ENCODE measurements at places on chromosomes 2 and 18.

- no peak for DNase-seq
Observed at GRCh38 chr2:126586317-126586716, 69.6 kb upstream of the GYPC start.

DNA sequence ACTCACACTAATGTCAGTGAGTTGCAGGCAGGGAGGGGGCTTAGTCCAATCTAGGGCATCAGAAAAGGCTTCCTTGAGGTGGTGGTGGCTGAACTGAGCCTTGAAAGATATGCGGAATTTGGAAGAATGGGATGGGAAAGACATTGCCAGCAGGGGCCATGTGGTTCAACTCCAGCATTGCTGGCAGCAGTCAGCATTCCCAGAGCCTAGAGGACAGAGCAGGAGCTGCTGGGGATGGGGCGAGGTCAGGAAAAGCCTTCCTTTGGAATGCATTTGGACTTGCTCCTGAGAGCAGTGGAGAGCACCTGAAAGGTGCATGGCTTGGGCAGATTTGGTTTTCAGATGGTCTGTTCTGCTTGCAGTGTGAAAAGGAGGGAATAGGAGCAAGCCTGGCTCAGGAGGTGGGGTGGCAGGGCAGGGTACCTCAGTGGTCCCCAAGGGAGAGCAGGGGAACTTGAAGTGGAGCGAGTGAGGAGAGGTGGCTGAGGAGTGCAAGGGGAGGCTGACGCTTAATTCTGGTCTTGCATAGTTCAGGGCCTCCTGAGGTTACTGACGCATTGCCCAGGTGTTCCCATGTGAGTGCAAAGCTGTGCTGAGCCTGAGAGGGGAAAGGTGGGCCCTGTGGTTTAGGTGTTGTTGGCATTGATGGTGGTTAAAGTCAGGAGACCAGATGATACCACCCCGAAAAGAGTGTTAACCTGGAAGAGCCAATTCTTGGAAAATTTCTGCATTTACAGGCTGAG is 112.1 kb upstream of the MGAT5 start:
- no peak for DNase-seq

GRCh38 chr2:176789751-176790150 is 422.8 kb upstream of the HNRNPA3 start:
- DNase-seq = no peak

DNA sequence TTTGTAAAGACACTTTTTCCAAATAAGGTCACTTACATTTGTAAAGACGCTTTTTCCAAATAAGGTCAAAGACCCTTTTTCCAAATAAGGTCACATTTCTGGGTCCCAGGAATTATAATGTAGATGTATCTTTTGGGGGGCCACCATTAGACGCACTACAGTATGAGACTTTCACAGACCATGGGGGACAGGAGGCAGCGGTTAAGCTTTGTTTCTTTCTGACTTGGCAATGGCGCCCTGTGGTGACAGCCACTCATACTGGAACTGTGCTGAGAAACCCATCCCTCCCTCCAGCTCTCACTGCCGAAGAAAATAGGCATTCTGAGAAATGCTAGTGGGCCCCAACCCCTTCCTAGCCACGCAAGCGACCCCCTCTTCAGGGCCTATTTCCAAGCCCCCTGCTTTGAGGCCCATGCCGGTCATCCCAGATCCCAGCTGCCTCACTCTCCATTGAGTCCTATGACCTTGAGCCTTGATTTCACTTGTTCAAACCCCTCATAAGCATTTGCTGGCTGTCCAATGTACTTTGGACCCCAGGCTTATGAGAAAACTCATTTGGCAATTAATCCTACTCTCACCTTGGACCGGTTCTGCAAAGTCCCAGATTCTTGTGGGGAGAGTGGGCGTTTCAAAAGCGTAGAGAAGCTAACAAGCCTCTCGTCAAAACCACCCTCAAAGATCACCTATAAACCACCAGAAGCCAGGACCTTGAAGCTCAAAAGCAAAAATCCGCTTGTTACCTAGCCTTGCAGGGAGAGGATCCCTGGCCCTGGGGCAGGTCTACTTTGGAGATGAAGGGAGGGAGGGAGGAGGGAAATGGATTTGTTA is 11.3 kb upstream of the SPATA3 start:
- DNase-seq = no peak

DNA sequence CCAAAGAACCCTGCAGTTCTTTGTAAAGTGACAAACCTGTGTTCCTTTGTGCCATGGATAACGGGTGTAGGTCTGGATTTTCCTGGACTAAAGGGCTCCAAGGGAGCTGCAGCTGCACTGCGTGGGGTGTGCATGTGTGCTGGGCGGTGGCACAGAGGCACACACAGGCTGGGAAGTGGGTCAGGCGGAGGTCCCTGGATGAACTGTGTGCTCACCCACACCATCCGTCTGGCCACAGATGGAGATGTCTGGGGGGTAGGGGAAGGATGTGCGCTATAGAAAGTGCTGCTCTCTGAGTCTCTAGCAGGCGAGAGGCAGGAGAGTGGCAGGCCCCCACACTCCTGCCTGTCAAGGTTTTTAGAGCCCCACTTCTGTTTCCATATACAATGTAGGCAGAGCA is 137.2 kb downstream of the LOXHD1 start:
- no peak for DNase-seq

DNA sequence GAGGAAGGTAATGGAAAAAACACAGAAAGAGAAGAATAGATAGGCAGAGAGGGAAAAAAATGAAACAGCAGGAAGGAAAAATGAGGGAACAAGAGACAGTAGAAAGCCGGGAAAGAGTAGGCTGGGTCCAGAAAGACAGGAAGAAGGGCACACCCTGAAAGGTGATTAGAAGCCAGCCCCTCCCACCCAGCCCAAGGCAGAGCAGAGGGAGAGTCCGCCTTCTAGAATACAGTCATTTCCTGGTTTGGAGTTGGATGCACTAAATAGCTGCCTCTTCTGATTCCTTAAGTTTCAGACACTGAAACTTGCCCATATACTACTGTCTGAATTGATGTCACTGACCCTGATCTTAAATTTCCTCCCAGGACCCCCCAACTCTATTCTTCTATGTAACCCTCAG is 17.9 kb upstream of the DSG3 start:
- no peak for DNase-seq

- no peak for DNase-seq
Observed at GRCh38 chr2:25316101-25316500, 25.6 kb downstream of the DNMT3A start.

DNA sequence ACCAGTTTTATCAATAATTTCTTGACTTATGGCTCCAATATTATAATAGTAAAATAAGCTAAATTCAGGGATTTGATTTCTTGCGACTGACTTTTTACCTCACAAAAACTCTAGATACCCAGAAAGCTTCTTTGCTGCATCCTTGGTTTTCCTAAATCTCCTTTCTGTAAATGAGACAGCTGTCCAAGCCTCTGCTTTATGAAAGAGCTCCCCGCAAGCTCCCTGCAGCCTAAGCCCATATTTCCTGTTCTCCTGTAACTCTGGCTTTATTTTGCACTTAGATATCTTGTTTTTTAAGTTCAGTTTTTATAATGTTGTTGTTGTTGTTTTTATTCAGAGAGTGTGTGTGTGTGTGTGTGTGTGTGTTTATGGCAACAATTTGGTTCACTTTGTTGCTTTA is 361.7 kb upstream of the PKDCC start:
- no peak for DNase-seq

- no peak for DNase-seq
Observed at GRCh38 chr2:160590664-160591063, 97.1 kb upstream of the RBMS1 start.

DNA sequence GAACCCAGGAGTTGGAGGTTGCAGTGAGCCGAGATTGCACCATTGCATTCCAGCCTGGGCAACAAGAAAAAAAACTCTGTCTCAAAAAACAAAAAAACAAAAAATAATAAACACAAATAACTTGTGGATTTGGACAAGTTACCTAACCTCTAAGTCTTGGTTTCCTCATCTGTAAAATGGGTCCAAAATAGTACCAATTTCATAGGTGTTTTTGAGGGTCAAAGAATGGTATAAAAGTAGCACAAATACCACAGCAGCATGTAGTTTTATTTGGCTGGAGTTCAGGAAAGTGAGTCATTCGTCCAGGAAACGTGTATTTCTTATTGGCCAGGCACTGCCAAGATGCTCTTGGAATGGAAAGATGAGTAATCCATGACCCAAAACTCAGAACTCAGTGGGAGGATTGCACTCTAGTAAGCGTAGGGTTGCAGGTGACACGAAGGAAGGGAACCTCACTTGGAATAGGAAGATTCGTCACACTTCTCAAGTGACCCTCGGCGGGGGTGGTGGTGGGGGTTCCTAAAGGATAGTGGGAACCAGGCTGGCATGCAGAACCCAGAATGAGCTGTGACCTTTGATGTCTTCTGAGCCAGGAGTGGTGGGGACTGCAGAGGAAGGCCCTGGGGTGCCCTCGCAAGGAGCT is 24.4 kb downstream of the GRHL1 start:
- DNase-seq = no peak

GRCh38 chr2:30737326-30737610 is 70.0 kb downstream of the CAPN13 start:
- DNase-seq = no peak

DNA sequence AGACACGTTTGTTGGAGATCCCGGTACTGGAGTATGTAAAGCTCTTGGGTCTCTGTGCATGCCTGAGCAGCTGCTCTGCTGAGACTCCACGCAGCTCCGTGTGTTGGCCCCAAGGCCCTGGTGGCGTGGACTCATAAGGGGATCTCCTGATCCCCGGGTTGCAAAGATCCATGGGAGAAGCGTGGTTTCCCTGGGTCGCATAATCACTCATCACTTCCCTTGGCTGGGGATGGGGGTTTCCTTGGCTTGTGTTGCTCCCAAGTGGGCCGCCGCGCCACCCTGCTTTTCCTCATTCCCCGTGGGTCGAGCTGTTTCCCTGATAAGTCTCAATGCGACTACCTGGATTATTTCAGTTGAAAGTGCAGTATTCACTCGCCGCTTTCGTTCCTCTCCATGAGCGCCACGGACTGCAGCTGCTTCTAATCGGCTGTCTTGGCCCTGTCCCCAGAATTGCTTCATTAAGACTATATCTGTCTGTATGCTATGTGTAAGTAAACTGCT is 76.0 kb downstream of the EPC2 start:
- no peak for DNase-seq

DNA sequence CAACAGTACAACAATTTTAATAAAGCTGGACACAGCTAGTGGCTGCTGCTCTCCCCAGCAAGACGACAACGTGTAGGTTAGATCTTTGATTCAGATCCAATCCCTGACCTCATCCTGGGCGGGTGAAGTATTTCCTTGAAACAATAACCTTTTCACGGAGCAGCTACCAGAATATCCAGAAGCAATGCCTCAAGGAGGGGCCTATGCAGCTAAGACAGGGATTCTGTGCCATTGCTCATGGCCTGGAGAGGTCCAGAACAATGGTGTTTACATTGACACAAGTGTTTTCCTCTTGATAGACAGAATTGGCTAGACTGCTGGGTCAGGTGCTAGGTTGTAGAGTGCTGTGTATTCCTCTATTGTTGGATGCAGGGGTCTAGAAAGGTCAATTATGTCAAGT is 520.1 kb downstream of the BCL11A start:
- DNase-seq = no peak

- no peak for DNase-seq
Observed at GRCh38 chr2:109256111-109256510, 127.1 kb downstream of the SH3RF3 start.

DNA sequence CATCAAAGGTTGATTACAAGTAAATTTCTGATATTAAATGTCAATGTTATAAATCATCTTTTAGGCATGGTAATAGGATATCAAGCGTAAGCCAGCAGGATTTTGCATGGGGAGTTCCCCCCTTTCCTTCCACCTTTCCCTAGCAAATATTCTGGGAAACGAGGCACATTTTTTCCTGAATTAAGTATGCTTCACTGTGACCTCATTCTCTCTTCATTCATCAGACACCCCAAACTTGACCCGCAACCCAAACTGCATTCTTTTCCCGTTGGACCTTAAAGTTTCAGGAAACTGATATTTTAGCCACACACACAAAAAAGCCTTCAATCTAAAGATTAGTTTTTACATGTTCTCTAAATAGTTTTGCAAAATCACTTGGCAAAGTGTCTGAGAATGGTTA is 214.5 kb upstream of the CTAGE1 start:
- no peak for DNase-seq

DNA sequence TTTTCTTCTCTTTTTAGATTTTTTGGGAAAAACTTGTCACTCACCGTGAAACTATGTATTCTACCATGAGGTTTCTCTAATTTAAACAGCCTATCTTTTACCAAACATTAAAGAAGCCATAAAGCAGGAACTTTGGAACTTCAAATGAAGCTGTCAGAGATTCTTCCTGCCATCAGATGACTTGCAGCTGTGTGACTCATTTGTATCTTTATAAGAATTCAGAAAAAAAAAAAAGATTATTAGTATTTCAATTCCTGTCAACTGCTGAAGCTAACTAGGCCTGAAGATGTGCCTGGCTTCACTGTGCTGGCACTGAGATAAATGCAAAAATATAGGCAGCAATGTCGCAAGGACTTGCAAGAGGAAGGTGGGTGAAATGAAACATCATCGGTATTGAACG is 1399.1 kb upstream of the PIK3C3 start:
- peak; percentile 3 for DNase-seq

DNA sequence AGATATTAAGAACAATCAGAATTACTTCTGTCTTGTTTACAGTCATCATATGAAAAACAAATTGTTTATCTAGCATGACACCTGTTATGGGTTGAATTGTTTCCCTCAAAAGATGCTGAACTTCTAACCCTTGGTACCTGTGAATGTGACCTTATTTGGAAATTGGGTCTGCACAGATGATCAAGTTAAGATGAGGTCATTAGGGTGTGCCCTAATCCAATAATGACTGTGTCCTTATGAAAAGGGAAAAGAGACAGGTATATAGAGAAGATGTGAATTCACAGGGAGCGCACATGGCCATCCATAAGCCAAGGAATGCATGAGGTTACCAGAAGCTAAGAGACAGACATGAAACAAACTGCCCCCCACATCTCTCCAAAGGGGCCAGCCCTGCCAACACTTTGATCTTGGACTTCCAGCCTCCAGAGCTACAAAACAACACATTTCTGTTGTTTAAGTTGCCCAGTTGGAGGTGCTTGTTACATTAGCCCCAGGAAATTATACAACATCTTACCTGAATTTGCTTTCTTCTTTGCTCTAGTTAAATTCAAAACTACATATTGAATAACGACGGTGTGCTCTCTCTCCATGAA is 2.3 kb upstream of the HPCAL1 start:
- no peak for DNase-seq

GRCh38 chr18:74623047-74623816 is 25.6 kb downstream of the ZNF407 start:
- DNase-seq = no peak

Measured in nucleus accumbens (tissue), 56 donors.